ENCODE measurements at places on chromosomes 3 and 15. TPM values are rescaled to one million over a fixed set of nuclear protein-coding genes. Genes with fewer than 3 reads are reported as not detected.

LRRK1 gene
- 43.5 TPM for total RNA-seq

DNA sequence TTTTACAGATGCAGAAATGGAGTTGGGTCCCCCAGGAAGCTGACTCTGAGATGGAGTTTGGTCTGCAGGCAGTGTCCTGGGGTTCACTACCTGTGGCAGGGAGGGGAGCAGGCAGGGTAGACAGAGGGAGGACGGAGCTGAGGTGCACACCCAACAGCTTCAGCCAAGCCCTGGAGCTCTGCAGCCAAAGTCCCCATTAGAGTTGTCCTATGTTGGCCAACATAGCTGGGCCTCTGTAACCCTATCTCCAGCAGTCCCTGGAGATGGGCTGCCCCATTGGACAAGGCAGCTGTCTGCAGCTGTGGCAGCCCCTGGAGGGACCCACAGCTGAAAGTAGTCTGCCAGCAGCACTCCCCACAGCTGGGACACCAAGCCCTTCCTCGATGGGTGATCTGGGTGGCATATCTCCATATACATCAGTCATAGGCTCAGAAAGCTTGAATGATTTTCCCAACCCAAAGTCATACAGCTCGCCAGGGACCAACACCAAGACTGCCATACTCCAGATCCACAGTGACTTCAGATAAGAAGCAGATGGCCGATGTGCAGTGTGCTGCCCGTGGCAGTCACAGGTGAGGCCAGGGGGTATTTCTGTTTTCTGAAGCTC, 31.9 kb downstream of the STARD5 start:
- no peak for DNase-seq

DNA sequence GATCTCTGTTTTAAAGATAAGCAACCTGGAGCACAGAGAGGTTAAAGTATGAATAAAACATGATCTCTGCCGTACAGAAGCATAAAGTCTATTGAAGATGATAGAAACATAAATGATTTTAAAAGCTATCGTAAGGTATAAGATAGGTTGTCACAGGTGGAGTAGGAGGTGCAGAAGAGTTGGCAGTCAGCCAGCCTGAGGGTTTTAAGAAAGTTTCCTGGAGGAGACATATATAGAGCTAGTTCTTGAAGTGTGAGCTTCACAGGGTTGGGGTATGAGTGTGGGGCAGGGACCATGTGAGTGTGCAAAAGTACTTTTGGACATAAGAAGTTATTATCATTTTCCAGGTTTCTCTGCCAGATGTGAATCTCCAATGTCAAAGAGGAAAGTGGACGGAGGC, 3.9 kb upstream of the FGF12 start:
- DNase-seq = no peak

DNA sequence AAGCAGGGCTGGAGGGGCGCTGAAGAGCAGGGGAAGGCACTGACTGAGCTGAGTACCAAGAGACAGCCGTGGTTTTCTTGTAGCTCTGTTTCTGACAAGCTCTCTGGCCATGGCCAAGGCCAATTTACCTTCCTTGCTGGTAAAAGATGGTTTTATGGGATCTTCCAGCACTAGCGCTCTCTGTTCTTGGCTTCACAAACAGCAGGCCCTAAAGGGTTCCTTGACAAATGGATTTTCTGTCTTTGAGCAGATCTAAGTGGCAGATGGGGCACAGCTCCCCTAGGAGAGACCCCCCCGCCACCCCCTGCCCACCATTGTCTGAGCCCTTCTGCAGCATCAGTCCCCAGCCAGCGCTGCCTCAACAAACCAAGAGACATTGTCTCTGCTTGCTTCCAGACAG, 66.6 kb downstream of the GAP43 start:
- no peak for DNase-seq

DNA sequence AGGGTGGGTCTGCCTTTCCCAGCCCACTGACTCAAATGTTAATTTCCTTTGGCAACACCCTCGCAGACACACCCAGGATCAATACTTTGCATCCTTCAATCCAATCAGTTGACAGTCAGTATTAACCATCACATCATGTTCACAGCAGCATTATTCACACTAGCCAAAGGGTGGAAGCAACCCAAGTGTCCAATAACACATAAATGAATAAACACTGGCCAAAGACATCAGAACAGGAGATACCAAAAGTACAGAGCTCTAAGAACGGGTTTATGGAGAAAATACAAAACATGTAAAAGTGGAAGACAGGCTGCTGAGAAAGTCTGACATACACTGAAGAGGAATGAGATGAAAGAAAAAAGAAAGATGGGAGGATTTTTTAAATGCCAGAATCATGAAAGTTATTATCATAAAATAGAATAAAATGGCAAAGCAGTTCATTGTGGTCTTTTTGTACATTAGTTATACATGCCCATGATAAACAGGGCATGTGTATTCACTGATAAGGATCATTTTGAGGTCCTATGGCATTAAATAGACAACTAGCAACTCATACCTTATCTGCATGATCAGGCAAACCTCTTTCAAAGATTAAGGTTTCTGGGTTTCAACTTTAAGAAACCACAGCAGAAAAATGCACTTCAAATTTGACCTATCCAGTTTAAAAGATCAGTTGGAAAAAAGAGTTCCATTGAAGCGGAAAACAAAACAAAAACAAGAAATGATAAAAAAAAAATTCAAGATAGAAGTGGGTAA, 22.9 kb downstream of the DNAAF4 start:
- DNase-seq = no peak

- no peak for DNase-seq
These were observed 1011.8 kb upstream of the GBE1 start for GRCh38 chr3:82773207-82773606.

DNA sequence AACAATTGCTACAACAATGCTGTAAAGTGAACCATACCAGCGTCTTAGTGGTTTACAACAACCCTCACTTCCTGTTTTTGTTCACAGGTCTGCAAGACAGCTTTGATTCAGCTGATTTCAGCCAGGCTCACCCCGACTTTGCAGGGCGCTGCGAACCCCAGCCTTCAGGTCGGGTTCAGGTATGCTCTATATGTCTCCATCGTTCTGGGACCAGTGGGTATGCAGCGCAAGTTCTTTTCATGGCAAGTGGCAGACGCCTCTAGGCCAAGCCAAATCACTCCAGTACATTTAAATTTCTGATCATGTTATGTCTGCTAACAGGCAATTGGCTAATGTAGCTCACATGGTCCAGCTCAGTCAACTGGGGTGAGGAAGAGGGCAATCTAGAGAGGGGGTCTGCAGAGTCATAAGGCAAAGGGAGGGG, 52.4 kb upstream of the RGMA start:
- DNase-seq = no peak

DNA sequence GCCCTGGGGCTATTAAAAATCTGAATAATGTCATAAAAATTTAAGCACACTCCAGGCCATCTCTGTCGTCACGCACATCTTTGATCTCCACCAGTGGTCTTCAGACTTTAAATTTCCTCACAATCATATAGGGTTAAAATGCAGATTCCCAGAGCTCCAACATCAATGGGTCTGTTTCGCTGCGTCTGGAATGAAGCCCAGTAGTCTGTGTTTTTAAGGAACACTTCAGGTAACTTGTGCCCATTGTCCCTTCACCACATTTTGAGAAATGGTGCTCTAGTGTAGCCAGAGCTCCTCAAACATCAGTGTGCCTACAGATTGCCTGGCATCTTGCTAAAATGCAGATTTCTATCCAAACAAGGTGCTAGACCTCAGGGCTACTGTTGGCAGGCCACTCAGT, 9.8 kb downstream of the SEMA6D start:
- DNase-seq = no peak

- DNase-seq = no peak
These were observed 80.0 kb downstream of the PLXNA1 start for GRCh38 chr3:127062926-127063325.

DNA sequence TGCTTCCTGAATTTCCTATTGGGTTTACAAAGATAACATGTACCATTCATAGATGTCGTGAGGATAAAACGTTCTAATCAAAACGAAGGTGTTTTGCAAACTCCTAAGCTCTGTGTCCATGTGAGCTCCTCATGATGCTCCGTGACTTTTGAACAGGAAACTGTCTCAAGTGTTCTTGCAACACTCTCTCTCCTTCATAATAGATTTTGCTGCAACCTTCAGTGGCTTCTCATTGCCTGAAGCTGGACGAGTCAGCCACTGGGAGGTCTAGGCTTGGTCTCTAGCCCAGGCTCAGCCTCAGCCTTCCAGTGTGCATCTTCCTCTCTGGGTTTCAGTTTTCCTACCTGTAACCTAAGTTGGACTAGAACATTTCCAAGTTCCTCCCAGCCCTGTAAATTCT, 18.7 kb upstream of the BCL2A1 start:
- no peak for DNase-seq

DNA sequence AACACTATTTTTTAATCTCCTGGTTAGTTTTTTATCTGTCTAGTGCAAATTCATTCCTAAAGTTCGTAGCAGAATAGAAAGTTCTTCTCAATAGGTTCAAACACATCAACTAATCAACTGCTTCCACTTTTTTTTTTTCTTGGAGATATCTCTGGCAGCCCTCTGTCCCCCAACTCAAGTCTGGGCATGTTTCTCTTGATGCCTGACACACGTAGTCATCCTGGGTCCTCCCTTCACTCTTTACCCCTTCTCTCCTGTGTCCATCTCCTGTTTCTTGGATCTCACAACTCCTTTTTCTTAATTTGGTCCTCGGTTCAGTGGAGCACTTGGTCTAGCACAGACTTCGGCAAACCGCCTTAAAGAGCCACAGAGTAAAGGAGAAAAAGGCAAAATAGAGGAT, 14.4 kb downstream of the TNFAIP8L3 start:
- DNase-seq = no peak

DNA sequence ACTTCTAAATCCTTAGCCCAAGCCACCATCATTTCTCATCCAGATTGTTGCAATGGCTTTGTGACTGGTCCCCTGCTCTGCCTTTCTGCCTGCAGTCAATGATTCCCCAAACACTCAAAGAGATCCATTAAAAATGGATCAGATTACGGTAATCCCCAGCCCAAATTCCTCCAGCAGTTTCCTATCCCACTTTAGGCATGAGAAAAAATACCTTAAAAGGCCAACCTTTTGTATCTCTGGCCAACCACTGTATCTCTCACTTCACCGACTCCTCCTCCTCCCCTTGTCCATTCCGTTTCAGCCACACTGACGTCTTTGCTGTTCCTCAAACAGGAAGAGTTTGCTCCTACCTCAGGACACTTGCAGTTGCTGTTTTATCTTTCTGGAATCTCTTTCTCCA, 20.9 kb upstream of the IL1RAP start:
- no peak for DNase-seq

DNA sequence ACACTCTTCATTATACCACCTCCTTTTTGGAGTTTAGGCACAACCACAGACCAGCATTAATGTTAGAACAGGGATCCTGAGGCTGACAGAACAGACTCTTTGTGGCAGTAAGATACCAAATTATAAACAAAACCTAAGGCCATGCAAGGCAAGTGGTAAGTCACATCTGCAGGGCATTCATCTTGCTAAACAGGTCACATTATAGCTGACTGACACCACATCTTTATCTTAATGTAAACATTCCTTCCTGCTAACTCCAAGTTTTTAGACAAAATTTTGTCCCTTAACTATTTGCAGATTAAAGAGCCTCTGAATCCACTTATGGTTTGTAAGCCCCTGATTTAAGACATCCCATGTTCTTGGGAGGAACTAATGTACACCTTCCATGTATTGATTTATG, 500.6 kb downstream of the PYDC2 start:
- no peak for DNase-seq

ZPLD1 gene
- not detected for total RNA-seq

SCN5A gene
- total RNA-seq = 0.02 TPM

GRCh38 chr3:82496890-82497560, 735.6 kb upstream of the GBE1 start:
- no peak for DNase-seq

GRCh38 chr3:71149959-71150954, 433.3 kb downstream of the FOXP1 start:
- no peak for DNase-seq

MCTP2 gene
- 54.2 TPM for total RNA-seq

GRCh38 chr3:47434849-47435248, 40.9 kb downstream of the SCAP start:
- no peak for DNase-seq

DNA sequence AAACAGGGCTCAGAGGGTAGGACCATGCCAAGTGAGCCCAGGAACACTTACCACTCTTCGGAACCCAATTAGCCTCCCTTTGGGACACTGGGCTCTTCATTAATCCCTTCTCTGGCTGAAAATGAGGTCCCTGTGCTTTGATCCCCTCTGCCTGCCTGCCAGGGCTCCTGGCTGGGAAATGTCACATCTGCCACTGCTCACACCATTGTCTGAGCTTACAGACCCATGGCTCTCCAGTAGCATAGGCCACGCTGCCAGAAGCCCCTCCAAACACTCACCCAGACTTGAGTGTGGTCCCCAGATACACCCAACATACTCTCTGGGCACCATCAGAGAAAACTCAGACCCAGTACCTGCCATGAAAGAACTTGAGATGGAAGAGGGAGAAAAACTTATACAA, 287.3 kb downstream of the XXYLT1 start:
- no peak for DNase-seq

- peak; percentile 19 for DNase-seq
These were observed 562 bp downstream of the NEO1 start for GRCh38 chr15:73052653-73053397.

GRCh38 chr15:35557012-35557411, 11.0 kb upstream of the DPH6 start:
- DNase-seq = no peak

ADIPOQ gene
- total RNA-seq = not detected

- DNase-seq = no peak
These were observed 149.1 kb downstream of the TJP1 start for GRCh38 chr15:29672923-29673809.

- DNase-seq = no peak
These were observed 82.8 kb downstream of the EBLN2 start for GRCh38 chr3:73144276-73144675.

DNA sequence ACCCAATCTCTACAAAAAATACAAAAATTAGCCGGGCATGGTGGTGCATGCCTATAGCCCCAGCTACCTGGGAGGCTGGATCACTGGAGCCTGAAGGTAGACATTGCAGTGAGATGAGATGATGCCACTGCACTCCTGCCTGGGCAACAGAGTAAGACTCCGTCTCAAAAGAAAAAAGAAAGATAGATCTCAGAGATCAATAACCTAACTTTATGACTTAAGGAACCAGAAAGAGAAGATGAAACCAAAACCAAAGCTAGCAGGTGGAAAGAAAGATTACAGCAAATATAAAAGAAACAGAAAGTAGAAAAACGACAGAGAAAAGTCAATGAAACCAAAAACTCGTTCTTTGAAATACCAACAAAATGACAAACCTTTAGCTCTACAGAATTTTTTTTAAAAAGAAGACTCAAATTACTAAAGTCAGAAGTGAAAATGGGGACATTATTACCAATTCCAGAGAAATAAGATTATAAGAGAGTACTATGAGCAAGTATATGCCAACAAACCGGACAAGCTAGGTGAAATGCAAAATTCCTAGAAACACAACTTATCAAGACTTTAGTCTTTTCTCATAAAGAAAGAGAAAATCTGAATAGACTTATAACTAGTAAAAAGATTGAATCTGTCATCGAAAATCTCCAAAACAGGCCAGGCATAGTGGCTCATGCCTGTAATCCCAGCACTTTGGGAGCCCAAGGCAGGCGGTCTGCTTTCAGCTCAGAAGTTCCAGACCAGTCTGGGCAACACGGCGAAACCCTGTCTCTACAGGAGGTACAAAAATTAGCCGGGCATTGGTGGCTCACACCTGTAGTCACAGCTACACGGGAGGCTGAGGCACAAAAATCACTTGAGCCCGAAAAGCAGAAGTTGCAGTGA, 35.0 kb downstream of the ACAP2 start:
- no peak for DNase-seq

Data from activated B cell treated with CpG ODN at 0.5 μM for 24 hours (primary cell).